ENCODE measurements at places on chromosomes 5 and 9.

DNA sequence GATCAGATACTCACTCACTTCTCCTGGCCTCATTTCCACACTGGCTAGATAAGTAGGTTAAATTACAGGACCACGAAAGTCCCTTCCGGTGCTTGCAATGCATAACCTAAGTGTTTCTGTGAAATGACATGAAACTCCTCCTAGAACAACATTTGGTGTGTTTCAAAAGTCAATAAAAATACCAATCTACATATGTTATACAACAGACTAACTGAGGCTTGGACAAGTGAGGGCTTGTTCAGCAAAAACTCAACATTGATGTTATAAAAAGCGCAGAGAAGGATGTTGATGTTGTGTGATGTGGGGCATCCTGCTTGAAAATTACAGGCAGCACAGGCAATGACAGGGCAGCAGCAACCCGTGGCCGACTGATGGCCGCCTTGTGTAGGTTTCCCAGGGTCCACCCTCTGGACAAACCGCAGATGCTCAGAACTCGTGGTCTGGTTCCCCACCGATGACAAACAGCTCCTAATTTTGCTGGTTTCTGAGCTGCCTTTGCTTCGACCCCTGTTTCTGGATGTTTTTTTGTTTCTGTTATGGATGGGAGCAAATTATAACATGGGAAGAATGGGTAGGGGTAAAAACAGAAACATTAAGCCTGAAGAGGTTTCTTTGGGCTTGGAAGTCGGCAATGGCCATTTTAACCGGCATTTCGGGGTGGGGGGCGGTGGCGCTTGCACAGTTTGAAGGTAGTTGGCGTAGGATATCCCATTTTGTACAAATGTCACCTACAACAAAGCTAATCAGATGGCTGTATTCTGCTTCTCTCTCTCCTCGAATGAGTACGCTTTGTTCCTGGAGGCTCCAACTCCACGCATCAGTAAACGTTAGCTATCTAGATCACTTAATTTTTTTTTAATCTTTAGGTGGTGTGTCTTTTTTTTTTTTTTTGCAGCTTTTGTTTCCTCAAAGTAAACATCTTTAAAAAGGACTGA, 116.1 kb downstream of the PDZD2 start:
- no peak for DNase-seq

DNA sequence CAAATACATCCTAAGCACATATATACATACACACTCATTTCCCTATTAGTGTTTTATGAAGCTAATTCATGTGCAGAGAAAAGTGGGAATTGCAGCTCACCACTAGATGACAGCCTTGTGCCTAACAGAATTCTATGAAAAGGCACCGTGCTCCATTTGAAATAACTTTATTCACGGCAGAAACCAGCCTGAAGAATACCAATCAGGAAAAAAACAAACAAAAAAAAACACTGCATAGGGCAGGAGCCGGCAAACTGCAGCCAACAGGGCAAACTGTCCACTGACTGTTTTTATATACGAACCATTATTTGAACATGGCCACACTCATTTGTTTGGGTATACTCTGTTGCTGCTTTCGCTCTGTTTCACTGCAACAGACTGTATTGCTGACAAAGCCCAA, 33.6 kb downstream of the ERMP1 start:
- DNase-seq: no peak

DNA sequence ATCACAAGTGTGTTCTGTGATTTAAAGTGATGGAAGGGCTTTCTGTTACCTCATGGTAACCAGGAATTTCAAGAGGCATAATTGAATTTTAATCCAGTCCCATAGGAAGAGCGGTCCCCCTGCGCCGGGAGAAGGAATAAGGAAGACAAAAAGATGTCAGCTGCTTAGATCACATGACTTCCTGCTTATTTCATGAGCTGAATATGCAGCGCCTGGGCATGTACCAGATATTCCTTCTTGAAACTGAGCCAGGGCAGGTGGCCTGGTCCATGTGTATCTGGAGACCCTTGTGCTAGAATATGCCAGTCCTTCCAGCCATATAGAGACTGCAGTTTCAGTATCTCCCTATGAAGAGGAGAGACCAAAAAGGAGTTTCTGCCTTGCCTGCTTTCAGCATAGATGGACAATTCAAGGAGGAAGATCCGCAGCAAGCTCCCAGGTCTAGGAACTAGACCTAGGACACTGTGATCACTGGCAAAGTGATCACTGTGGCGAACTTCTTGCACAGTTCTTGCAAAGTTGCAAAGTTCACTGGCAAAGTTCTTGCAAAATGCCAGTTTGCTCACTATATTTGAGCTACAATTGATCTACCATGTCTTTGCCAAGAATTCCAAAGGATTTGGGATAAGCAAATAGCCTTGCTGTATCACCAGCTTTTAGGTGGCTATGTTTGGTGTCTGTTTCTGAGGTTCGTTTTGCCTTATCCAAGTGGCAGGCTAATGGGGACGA, 102.9 kb upstream of the PHYKPL start:
- DNase-seq: no peak

GRCh38 chr9:127904561-127905003, 5.2 kb upstream of the ST6GALNAC6 start:
- DNase-seq: no peak

GRCh38 chr5:58498340-58498942, 7.2 kb downstream of the GAPT start:
- DNase-seq: peak; percentile 5

DNA sequence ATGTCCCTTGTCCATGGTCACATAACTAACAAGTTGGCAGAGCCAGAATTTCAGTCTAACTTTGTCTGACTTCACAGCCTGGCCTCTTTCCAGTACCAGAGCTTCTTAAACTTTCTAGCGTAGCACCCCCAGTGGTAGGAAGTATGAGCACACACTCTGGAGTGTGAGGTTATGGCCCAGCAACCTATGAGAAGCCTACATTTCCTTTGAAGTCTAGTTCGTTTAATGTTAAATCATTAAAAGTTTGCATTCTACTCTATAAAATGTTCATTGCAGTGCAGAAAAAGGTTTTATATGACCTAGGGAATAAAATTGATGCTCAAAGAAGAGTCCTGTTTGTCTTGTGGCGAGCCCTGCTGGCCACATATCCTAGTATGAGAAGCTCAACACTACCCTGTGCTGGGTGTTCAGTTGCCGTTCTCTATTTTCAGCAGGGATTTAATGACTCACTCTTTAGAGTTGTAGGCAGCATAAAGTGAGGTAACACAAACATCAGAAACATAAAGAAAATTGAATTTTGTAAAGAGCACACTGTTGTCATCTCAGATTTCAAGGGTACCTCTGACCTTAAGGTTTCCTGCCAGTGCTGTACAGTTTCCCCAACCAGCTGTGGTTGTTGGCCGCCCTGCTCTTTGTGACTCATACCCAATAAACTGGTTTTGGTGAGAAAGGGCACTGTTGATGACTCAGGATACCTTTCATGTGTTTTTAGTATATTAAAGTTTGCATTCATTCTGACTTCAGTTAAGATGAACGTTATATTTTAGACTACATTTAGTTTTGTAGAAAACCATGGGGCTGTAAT, 14.3 kb downstream of the MCCC2 start:
- DNase-seq: peak; percentile 69
